ENCODE measurements at places on chromosomes 11 and 22. TPM values are rescaled to one million over a fixed set of nuclear protein-coding genes. Genes with fewer than 3 reads are reported as not detected.

B4GALNT4 gene
- 2.2 TPM for total RNA-seq

DNA sequence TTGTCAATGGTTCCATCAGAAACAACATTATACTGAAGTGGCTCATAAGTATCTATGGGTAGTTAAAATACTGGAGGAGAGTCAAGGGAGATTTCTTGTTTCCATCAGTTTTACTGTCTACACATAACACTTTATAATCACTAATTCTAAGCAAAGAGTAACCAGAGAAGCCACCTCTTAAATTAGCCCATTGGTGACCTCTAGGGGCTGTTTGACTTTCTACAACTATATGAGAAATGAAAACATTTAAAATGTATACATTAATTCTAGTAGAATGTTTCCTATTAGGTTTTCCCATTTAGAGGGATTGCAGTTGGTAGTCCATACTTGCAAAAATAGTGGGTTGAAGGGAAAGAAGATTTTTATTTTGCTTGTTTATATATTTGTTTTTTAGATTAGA is 504.3 kb downstream of the FAM181B start:
- no peak for DNase-seq

DNA sequence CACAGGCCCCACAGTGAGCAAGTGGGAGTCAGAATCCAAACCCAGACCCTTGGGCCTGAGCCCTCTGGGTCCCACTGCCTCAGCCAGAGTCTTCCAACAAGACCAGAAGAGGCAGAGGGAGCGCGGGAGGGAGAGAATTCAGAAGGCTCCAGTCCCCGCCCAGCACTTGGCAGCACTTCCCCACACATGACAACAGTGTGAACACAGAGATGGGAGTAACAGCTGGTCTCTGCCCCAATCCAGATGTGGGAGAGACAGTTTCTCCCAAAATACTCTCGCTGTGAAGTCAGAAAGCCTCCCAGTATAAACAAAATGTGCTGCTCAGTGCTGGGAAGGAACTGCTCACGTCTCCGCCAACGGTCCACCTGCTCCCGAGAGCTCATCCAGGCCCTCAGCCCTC is 219.9 kb downstream of the MN1 start:
- peak; percentile 63 for DNase-seq

CEND1 gene
- total RNA-seq = 2.2 TPM

- peak; percentile 67 for DNase-seq
Observed at GRCh38 chr11:17384002-17384511, 4.4 kb downstream of the KCNJ11 start.

GRCh38 chr11:132058211-132058772 is 687.9 kb downstream of the NTM start:
- peak; percentile 14 for DNase-seq

GRCh38 chr11:90601261-90601660 is 378.4 kb upstream of the CHORDC1 start:
- no peak for DNase-seq

DNA sequence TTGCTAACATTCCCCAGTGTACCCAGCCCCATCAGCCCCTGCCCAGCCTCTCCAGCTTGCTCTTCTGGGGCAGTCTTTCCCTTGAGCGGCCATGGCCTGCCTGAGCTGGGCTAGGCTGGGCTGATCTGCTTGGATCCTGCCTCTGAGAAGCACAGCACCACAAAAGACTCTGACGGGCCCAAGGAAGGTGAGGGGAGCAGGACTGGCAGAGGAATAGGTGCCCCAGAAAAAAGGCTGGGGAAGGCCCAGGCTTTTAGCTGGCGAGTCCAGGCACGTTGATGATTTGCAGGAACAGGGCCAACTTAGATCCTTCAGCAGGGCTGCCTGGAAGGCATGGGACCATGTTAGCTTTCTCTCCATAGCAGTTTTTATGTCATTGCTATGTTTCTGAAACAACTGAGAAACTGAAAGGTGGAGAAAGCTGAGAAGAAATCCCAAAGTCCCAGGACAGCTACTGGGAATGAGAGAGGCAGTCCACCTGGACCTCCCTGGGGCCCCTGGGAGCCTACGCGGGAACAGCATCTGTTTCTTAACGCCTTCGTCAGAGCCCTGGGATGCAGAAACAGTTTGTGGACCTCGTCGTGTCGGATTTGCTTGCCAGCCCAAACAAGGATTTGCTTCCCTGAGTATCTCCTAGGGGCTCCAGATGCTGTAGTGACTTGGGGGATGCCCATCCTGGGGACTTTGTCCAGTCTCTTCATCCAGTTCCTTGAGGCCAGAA is 24.4 kb upstream of the FXYD6 start:
- no peak for DNase-seq

DNA sequence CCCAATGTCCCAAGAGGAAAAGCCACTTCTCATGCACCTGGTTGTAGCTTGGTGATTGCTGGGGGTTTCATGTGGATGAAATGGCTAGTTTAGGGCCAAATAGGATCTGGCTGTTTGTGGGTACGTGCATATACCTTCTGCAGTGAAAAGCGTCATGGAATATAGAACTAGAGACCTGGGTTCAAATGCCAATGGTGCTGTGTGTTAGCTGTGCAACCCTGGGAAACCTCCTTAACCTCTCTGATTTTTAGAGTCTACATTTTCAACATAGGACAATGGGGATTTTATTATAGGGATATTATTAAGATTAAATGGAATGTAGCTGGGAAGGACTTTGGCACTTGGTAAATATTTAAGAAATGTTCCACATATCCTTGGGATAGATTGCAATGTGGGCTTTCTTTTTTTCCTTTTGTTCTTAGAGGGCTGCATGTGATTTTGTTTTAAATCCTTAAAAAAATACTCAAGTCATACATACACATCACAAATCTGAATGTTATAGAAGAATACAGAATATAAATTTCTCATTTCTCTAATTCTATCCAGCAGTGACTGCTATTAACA is 112.6 kb upstream of the E2F8 start:
- no peak for DNase-seq

P4HA3 gene
- 0.28 TPM for total RNA-seq

KREMEN1 gene
- 35.1 TPM for total RNA-seq

- DNase-seq = no peak
Observed at GRCh38 chr11:97502201-97502600, 1112.4 kb downstream of the JRKL start.

DNA sequence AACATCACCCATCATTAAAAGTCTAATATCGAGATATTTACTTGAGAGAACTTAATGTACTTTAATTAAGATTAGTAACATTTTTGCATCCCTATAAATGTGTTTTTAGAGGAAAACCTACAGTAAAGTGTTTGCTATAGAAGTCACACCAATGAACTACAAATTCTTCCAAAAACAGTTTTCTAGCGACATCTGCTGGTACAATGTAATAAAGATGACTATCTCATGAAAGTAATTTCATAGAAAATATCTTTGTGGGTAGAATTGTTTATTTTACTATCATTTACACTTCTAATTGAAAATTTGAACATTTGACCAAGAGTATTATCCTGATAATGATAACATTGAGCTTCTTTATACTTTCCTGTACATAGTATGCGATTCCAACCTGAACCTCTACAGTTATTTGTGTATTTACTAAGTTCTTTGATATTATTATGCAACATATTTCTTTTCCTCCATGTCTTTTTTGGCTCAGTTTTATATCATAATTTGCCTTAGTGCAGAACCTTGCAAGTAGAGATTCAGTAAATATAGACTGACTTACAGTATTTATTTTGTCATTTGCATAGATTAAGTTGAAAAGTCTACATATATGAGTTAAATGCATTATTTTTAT is 252.7 kb downstream of the TMEM135 start:
- no peak for DNase-seq

- DNase-seq = no peak
Observed at GRCh38 chr22:39241794-39242594, 2.8 kb downstream of the PDGFB start.

- DNase-seq = no peak
Observed at GRCh38 chr11:18533365-18533764, 6.6 kb upstream of the TSG101 start.

DNA sequence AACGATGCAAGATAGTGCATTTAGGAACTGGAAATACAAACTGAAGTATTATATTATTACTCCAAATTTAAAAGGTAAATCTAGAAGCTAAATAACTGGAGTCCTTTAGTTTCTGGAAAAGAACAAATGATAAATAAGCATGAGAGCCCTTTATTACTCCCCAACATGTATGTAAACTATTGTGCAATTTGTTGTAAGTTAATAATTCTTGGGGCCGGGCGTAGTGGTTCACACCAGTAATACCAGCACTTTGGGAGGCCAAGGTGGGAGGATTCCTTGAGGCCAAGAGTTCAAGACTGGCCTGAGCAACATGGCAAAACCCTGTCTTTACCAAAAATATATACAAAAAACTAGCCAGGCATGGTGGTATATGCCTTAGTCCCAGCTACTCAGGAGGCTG is 11.1 kb downstream of the SGSM3 start:
- DNase-seq = no peak

DNA sequence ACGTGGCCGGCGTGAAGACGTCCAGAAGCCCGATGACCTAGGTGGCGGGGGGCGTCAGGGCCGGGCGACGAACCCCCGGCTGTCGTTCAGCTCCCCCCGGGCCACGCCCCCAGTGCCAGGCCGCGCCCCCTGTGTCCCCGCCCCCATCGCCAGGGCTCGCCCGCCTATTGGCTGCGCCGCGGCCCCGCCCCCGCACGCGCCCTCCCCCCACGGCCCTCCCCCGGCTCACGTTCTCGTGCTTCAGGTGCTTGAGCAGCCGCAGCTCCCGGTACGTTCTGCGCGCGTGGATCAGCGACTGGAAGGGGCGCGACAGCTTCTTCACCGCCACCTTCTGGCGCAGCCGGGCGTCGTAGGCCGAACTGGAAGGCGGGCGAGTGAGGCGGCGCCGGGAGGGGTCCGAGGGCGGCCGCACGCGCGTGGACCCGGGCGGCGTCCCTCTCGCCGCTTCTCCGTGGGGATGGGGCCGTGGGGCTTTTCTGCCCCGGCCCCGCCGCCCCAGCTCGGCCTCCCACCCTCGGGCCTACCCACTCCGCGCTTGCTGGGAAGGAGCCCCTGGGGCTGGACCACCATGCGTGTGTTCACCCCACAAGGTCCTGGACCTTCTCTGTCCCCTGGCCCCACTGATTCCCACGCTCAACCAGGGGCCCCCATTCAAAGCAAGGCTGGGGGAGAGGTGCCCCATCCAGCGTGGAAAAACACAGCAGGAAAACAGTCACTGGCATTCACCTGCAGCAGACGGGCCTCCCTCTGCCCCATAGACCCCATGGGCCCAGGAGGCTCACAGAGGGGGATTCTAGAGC is 2.4 kb downstream of the MAPK11 start:
- DNase-seq = peak; percentile 83

DNA sequence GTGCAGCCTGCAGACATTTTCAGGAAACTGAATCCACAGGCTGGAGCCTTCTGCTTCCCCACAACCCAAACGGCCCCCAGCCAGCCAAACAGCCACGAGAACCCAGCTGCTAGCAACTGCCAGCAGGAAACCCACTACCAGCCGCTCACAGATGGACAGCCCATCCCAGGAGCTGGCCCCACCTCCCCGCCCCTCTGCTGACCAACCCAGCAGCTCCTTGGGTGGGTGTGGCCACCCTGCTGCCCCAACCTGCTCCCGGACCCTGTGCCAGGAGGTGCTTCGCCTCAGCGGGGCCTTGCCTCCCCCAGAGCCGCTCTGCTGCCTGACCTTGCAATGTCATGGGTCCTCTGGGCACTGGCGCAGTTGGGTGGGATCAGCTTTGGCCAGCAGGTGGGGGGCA is 8.2 kb upstream of the CCDC188 start:
- DNase-seq = no peak

GRCh38 chr11:46666516-46666915 is 33.9 kb downstream of the ARHGAP1 start:
- DNase-seq = no peak

- no peak for DNase-seq
Observed at GRCh38 chr11:17333799-17334586, 17.6 kb upstream of the NCR3LG1 start.

GRCh38 chr11:131606811-131607335 is 236.5 kb downstream of the NTM start:
- no peak for DNase-seq

- no peak for DNase-seq
Observed at GRCh38 chr11:116577956-116578355, 194.8 kb downstream of the BUD13 start.

GRCh38 chr22:26416256-26416655 is 12.8 kb upstream of the ASPHD2 start:
- DNase-seq = no peak

GRCh38 chr11:96279018-96279895 is 63.7 kb downstream of the MAML2 start:
- no peak for DNase-seq

- no peak for DNase-seq
Observed at GRCh38 chr11:45925550-45925949, 3.1 kb downstream of the LARGE2 start.

All from mucosa of descending colon (tissue), 3 donors.